Nucleus accumbens (tissue), 56 donors: ENCODE measurements at places on chromosomes 1 and 21.
A peak's percentile ranks its signal among the peaks of the same experiment; 100 is the strongest.

GRCh38 chr1:5724847-5725246 is 267.4 kb downstream of the NPHP4 start:
- no peak for DNase-seq

DNA sequence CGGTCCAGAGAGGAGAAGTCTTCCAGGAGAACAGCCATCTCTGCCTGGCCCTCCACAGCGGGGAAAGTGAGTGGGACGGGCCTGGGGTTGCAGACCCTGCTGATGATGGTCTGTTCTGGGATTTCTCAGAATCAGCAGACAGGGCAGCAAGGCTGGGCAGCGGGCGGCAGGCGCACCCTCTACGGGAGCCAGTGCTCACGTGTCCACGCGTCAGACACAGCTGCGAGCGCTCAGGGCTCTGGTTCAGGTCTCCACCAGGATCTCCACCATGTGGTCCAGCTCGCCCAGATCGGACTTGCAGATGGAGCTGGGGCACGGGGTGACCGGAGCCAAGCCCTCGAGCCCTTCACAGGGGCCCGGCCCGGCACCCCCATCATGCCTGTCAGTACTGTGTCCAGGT is 5.5 kb downstream of the CLCA4 start:
- no peak for DNase-seq

GRCh38 chr1:31765516-31765915 is 1.4 kb upstream of the ADGRB2 start:
- no peak for DNase-seq

GRCh38 chr1:32508761-32509160 is 30.5 kb upstream of the ZBTB8A start:
- no peak for DNase-seq

GRCh38 chr21:31879911-31880310 is 7.1 kb downstream of the HUNK start:
- no peak for DNase-seq

GRCh38 chr1:155466996-155467395 is 95.6 kb downstream of the ASH1L start:
- DNase-seq: no peak

DNA sequence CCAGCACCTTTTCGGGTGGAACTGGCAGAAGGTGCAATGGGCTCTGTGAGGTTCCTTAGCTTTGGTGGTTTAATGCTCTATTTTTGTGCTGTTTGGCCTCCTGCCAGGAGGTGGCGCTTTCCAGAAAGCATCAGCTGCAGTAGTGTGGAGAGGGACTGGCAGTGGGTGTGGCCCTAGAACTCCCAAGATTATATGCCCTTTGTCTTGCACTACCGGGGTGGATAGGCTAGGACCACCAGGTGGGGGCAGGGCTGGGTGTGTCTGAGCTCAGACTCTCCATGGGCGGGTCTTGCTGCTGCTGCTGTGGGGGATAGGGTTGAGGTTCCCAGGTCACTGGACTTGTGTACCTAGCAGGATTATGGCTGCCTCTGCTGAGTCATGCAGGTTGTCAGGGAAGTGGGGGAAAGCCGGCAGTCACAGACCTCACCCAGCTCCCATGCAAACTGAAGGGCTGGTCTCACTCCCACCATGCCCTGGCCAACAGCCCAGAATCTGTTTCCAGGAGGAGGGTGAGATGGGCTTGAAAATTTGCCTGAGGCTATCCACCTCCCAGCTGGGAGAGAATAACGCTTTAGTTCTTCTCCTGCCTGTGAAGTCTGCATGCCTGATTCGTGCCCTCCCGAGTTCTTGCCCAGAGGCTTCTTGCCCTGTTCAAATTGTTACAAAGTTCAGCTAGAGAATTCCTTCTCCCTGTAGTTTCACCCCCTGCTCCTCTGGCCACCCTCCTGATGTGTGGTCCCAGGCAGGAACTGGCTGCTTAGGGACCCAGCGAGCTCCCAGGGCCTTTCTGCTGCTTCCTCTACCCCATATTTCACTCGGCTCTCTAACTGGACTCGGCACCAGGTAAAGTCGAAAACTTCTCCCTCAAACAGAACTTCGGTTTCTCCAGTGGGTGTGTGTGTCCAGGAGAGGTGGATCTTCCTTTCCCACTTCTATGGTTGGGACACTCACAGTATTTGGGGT is 76.5 kb upstream of the BTG3 start:
- peak; percentile 30 for DNase-seq

DNA sequence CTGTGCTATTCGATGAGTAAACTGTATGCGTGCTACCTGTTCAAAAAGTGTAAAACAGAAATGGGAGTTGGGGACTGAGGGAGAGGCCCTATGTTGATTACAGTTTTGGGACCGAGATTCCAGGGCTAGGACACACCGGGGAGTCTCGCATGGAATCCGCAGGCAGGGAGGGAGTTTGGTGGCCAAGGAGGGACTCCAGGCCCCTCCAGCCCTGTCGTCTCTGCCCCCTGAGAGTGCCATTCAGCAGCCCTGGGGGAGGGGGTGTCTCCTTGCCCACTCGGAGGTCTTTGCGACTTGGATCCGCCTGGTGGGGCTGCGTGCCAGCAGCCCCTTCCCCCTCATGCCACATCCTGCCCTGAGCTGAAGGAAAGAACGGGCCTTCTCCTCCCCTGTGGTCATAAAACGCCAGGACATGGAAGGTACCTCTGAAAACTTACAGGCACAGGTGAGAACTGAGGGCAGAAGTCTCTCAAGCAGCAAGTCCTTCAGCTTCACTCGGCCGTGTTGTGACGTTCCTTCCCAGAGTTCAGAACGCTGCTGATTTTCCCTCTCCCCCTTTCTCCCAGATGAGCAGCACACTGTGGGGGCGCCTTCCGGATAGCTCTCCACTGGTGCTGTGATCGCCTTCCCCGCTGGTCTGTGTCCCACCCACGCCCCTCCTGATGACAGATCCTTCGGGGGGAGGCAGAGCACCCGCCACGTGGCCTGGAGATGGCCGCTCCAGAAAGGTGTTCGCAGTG is 141.4 kb downstream of the PEX14 start:
- DNase-seq: no peak

GRCh38 chr21:46436621-46437020 is 22.1 kb upstream of the DIP2A start:
- no peak for DNase-seq

DNA sequence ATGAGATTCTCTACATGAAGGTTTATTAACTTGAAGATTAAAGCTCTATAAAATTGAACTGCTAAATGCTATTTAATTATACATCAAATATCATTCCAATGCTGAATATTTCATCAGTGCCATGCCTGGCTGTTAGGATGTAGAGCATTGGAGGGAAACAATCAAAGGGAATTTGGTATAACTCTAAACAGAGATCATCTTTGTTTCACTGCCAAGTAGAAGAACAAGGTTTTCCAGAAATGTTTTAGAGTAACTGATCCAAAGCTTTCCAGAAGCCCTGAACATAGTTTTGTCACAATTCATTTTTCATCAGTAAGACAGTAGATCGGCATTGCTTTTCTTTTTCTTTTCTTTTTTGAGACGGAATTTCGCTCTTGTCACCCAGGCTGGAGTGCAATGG is 5.9 kb upstream of the DSTYK start:
- DNase-seq: no peak

DNA sequence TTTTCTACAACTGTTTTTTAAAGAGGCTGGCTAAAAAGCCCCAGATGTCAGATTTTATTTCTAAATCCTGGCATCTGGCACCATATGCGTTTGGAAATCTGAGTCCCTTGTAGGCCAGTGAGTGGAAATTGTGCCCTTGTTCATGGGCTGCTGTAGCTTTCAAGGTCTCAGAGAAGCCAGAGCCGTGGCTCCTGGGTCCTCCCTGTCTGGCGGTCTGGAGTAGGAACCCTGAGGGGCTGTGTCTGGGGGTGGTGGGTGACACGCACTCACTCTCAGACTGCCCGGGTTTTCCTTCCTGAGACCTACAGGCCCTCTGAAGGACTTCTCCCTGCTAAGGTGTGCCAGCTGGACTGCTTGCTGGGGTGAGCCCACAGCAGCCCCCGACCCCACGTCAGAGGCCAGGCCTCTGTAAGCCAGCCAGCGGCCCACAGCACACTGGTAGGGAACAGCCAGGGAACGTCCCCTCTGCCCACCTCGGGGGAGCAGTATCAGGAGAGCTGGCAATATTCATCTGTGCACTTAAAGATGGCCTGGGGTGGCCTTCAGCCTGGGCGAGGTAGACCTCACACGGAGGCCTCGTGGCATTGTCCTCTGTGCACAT is 151.5 kb downstream of the PEX14 start:
- DNase-seq: no peak

- DNase-seq: no peak
Observed at GRCh38 chr1:100360790-100361510, 8.6 kb downstream of the CDC14A start.

GRCh38 chr1:59560807-59561450 is 253.8 kb upstream of the HOOK1 start:
- DNase-seq: no peak

- no peak for DNase-seq
Observed at GRCh38 chr1:189678779-189679178, 798.9 kb downstream of the BRINP3 start.

GRCh38 chr1:180119837-180120236 is 34.8 kb upstream of the QSOX1 start:
- no peak for DNase-seq

- DNase-seq: no peak
Observed at GRCh38 chr1:174534789-174535188, 87.0 kb downstream of the GPR52 start.

DNA sequence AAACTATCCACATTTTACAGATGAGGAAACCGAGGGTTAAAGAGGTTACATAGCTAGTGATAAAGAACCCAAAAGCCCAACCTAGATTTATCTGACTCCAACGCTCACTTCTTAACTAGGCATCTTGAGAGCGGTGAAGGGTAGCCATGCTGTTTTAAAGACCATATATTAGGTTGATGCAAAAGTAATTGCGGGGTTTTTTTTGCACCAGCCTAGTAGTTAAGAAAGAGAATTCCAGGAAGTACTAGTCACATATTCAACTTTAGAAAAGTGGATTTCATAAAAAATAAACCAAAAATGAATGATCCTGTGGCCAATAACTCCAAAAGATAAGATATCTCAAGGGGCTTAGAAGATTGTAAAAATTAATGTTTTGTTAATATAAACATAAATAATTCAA is 162.1 kb downstream of the GLUL start:
- no peak for DNase-seq

DNA sequence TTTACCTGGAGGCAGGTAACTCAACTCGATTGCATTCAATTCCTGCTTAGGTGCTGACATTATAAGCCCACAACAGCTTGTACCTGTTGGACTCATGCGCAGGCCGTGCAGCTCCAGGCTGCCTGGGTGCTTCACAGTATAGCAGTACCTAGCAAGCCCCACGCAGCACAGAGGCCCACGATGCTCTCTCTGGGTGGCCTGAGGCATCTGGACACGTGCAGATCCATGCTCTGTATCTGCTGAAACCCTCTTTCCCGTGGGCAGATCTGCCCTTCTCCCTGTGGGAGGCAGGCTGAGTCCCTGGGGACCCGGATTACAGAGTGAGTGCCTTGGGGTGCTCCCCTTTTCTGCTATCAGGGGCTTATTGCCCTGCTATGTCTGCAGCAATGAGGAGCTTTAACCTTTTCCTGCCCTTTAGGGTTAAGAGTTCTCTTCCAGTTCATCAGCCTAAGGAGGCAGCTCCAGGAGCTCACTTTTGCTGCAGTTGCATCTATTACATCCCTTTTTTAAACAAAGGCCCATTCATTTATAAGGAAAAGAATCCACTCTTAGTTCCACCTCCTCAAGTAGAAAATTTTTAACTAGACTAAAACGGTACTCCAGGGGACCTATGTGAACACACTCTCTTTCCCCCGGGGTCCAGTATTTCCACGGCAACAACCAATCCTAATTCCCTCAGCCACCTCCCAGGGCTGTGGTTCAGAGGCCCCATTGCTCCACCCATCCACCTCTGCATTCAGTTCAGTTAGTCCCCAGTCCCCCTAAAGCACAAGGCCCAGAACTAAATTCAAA is 19.3 kb downstream of the ITPKB start:
- no peak for DNase-seq

DNA sequence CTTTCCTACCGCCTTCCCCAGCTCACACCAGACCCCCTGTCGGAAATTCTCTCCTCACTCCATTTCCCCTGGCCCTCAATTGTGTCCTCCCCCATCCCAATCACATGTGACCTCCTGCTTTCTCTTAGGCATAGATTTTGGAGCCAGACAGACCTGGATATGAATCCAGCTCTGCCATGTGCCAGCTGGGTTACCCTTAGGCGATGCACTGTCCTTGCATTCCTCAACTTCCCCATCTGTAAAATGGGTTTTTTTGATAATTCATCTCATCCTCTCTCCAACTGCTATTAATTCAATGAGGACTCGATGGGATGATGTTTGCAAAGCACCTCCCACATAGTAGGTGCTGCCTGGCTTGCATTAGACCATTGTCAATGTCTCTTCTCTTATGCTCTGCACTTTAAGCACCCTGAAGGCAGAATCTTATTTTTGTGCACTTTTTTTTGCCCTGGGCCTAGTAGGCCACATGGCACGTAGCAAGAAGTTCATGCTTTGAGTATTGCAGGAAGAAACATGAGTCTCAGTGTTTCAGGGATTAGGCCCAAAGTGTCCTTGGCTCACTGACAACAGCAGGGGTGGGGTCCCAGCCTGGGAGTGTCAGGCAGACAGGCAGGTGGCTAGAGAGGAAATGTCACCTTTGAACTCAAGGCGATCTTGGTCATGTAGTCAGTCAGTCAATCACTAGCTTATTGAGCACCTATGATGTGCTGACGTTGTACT is 47.6 kb downstream of the TAS1R2 start:
- DNase-seq: no peak

- DNase-seq: no peak
Observed at GRCh38 chr1:184664661-184665060, 90.0 kb downstream of the EDEM3 start.

DNA sequence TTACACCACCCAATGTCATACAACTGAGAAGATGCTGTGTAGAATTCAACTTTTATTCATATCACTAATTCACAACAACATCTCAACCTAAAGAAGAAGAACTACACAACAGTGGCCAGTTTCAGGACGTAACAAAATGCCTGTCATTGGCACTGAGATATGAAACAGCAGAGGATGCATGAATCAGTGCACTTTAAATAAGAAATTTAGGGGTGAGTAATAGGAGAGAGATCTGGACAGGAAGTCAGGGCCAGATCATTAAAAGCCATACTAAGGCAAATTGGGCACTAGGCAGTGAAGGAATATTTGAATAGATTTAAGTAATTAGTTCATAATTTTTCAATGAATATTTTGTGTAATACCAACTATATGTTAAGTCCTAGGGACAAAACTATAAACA is 510.5 kb downstream of the PLPP3 start:
- no peak for DNase-seq

GRCh38 chr1:30720271-30721223 is 2.8 kb downstream of the MATN1 start:
- DNase-seq: no peak

- DNase-seq: no peak
Observed at GRCh38 chr1:98002288-98002687, 81.5 kb upstream of the DPYD start.

DNA sequence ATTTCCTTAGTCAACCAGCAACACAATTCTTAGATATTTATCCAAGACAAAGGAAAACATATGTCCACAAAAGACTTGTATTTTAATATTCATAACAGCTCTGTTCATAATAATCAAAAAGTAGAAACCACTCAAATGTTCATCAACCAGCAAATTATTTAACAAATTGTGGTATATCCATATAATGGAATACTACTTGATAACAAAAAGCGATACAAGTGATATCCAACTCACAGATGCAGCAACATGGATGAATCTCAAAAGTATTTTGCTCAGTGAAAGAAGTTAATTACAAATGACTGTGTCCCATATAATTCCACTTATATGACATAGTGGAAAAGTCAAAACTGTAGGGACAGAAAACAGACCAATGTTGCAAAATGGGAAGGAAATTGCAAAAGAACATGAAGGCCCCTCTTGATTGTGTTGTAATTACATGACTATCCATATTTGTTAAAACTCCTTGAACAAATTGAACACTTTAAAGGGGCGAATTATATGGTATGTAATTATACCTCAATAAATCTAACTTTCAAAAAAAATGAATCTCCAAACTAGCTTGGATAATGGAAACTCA is 116.9 kb downstream of the EDEM3 start:
- DNase-seq: no peak
